Hematopoietic multipotent progenitor cell (in vitro differentiated cells): ENCODE measurements at places on chromosomes 16 and 17. TPM values are rescaled to one million over a fixed set of nuclear protein-coding genes. Genes with fewer than 3 reads are reported as not detected.

Gene TNP2
- not detected for total RNA-seq

Gene HNF1B
- total RNA-seq: under 0.01 TPM

Gene TBC1D3H
- total RNA-seq: not detected

Gene PIRT
- not detected for total RNA-seq

Gene CHST6
- 0.27 TPM for total RNA-seq

Gene FBXW10
- under 0.01 TPM for total RNA-seq

Gene EFCAB5
- 0.27 TPM for total RNA-seq

Gene SLC12A3
- total RNA-seq: not detected

Gene WSCD1
- under 0.01 TPM for total RNA-seq

Gene OTOP2
- total RNA-seq: not detected

Gene KRT40
- total RNA-seq: not detected

Gene LGALS9C
- 0.27 TPM for total RNA-seq

Gene HAS3
- total RNA-seq: 0.81 TPM
